ENCODE measurements at places on chromosomes 2 and 18. TPM values are rescaled to one million over a fixed set of nuclear protein-coding genes. Genes with fewer than 3 reads are reported as not detected.
A peak's percentile ranks its signal among the peaks of the same experiment; 100 is the strongest.

DNA sequence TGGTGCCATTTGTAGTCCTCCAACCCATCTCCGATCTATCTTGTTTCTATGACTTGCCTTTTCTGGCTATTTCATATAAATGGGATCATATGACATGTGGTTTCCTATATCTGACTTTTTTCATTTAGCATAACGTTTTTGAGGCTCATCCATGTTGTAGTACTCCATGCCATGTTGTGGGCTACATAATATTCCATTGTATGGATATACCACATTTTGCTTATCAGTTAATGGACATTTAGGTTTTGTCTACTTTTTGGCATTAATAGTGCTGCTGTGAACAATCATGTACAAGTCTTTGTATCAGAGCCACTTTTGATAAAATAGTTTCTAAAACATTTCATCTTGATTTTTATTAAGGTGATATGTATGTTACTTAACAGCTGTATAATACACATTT, 7.4 kb downstream of the CEBPZOS start:
- peaks cover 20% of the 10 kb centered on the region for H3K36me3 ChIP-seq
- peaks cover 7% of the 10 kb centered on the region for H3K4me1 ChIP-seq
- no peaks in the 10 kb centered on the region for H3K27me3 ChIP-seq

SERPINB4 gene
- 0.96 TPM for total RNA-seq

NEUROD1 gene
- total RNA-seq: not detected

SERPINB12 gene
- not detected for total RNA-seq

- DNase-seq: no peak
- H3K4me3 ChIP-seq: no peak overlapping the region
- H3K36me3 ChIP-seq: no peaks in the 10 kb centered on the region
- H3K27ac ChIP-seq: no peak overlapping the region
These were observed 13.9 kb upstream of the PAIP2B start for GRCh38 chr2:71240794-71241193.

DNA sequence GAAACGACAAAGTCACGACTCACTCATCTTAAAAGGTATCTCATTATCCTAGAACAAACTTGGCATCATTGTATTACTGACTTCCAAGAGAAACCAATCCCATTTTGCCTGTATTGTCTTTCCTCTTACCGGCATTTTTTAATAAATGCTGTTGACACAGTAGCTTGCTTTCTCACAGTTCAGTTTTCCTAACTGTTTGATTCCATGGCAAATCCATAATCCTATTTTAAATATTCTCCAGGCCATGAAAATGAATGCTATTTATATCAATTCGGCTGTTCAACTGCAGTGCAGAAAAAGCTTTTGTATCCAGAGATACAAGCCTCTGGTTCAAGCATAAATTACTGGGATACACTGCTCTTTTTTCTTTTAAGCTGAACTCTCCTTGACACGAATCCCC, 1241.9 kb downstream of the DPP10 start:
- H3K36me3 ChIP-seq: no peaks in the 10 kb centered on the region
- H3K27ac ChIP-seq: no peak overlapping the region
- H3K4me1 ChIP-seq: no peaks in the 10 kb centered on the region
- no peak for DNase-seq

FOXI3 gene
- total RNA-seq: 17.1 TPM

- no peak overlapping the region for H3K27ac ChIP-seq
- no peak overlapping the region for H3K4me3 ChIP-seq
These were observed 128.5 kb downstream of the EN1 start for GRCh38 chr2:118718921-118719320.

GRCh38 chr2:141796449-141796848, 334.4 kb downstream of the LRP1B start:
- no peak overlapping the region for H3K4me3 ChIP-seq
- H3K4me1 ChIP-seq: peaks cover 3% of the 10 kb centered on the region
- DNase-seq: no peak
- H3K27me3 ChIP-seq: no peaks in the 10 kb centered on the region
- no peak overlapping the region for H3K27ac ChIP-seq
- no peaks in the 10 kb centered on the region for H3K36me3 ChIP-seq

GRCh38 chr2:37323781-37324535, 675 bp downstream of the PRKD3 start:
- peak overlapping the region; percentile 67 for H3K27ac ChIP-seq
- peak overlapping the region; percentile 86 for H3K4me3 ChIP-seq
- peaks cover 2% of the 10 kb centered on the region for H3K4me1 ChIP-seq
- H3K36me3 ChIP-seq: no peaks in the 10 kb centered on the region
- H3K27me3 ChIP-seq: no peaks in the 10 kb centered on the region

PRSS56 gene
- not detected for total RNA-seq

Measured in H1 (cell line).